ENCODE measurements at places on chromosomes 4 and X. TPM values are rescaled to one million over a fixed set of nuclear protein-coding genes. Genes with fewer than 3 reads are reported as not detected.

DCHS2 gene
- 0.05 TPM for total RNA-seq

AMTN gene
- total RNA-seq, result not detected

SMIM10 gene
- total RNA-seq, result not detected

RXFP1 gene
- not detected for total RNA-seq

PNMA6A gene
- total RNA-seq, result not detected

GJB1 gene
- not detected for total RNA-seq

CLTRN gene
- 0.25 TPM for total RNA-seq

PWWP3B gene
- total RNA-seq, result 3.4 TPM

MAGEA8 gene
- total RNA-seq, result not detected

SLC49A3 gene
- 5.5 TPM for total RNA-seq

GK2 gene
- not detected for total RNA-seq

FBXL5 gene
- 20.6 TPM for total RNA-seq

DNA sequence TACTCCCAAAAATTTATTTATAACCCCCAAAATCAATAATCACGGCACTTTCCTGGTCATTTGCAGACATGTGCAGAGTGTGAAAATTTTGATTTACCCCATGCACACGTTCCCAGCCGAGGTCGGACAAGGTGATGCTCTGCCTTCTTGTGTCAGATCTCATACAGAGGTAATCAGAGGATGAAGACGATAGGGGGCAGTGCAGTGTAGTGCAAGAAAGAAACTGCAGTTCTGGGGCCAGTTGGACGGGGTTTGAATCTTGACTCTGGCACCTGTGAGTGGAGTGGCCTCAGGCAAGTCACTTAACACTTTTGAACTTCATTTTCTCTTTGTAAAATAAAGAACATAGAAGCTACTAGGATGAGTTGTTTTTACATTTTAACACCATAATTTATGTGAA lies 88.4 kb downstream of the FRMPD3 start:
- DNase-seq, result peak; percentile 31
- no peak overlapping the region for H3K27ac ChIP-seq
- no peaks in the 10 kb centered on the region for H3K4me1 ChIP-seq
- no peaks in the 10 kb centered on the region for H3K36me3 ChIP-seq

DNA sequence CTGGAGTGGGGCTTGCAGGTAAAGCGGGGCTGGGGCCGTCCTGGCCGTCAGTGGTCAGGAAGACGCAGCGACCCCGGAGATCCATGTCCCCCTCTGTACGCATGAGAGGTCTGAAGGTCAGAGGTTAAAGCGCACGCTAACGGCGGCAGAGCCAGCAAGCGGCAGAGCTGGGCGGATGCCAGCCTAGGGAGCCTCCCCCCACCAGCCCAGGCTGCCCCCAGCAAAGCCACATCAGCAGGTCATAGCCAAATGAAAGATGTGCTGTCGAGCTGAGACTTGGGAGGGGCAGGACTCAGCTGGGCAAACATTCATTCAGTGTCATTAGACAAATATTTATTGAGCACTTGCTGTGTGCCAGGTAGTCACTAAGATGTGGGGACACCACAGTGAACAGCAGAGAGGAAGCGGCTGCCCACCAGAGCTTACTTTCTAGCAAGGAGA lies 593 bp upstream of the JAKMIP1 start:
- H3K36me3 ChIP-seq, result no peaks in the 10 kb centered on the region
- no peak overlapping the region for H3K27ac ChIP-seq
- no peaks in the 10 kb centered on the region for H3K27me3 ChIP-seq
- no peak overlapping the region for H3K4me3 ChIP-seq
- DNase-seq, result no peak

GRCh38 chr4:8167815-8168214 lies 9.2 kb upstream of the ABLIM2 start:
- H3K4me1 ChIP-seq, result peaks cover 2% of the 10 kb centered on the region
- no peaks in the 10 kb centered on the region for H3K36me3 ChIP-seq
- no peak for DNase-seq
- H3K27ac ChIP-seq, result no peak overlapping the region

GRCh38 chr4:67658302-67658701 lies 42.7 kb downstream of the UBA6 start:
- H3K36me3 ChIP-seq, result peaks cover 32% of the 10 kb centered on the region
- H3K27me3 ChIP-seq, result no peaks in the 10 kb centered on the region
- H3K4me3 ChIP-seq, result no peak overlapping the region
- H3K4me1 ChIP-seq, result no peaks in the 10 kb centered on the region
- DNase-seq, result no peak

- H3K36me3 ChIP-seq, result no peaks in the 10 kb centered on the region
- no peak for DNase-seq
- no peak overlapping the region for H3K4me3 ChIP-seq
- H3K27me3 ChIP-seq, result no peaks in the 10 kb centered on the region
- H3K27ac ChIP-seq, result no peak overlapping the region
- no peaks in the 10 kb centered on the region for H3K4me1 ChIP-seq
These were observed 117.8 kb upstream of the PJA1 start for GRCh38 chrX:69282893-69283690.

DNA sequence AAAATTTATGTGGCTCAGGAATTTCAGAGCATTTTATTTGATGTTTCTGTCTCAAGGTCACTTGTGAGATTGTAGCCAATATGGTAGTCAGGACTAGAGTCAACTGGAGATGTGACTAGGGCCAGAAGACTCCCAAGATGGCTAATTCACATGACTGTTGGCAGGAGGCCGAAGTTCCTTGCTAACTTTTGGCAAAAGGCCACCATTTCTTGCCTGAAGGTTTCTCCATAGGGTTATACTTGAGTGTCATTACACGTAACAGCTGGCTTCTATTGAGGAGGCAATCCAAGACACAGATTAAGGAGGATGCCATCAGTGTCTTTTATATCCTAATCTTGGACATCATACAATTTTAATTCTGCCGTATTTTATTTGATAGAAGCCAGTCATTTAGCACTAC lies 162.3 kb upstream of the MAOA start:
- no peaks in the 10 kb centered on the region for H3K4me1 ChIP-seq
- no peak for DNase-seq
- H3K4me3 ChIP-seq, result no peak overlapping the region
- no peaks in the 10 kb centered on the region for H3K27me3 ChIP-seq
- H3K36me3 ChIP-seq, result no peaks in the 10 kb centered on the region

- H3K4me3 ChIP-seq, result no peak overlapping the region
- H3K27ac ChIP-seq, result no peak overlapping the region
- no peaks in the 10 kb centered on the region for H3K27me3 ChIP-seq
- no peak for DNase-seq
These were observed 23.1 kb upstream of the KLHL8 start for GRCh38 chr4:87243426-87244053.

DNA sequence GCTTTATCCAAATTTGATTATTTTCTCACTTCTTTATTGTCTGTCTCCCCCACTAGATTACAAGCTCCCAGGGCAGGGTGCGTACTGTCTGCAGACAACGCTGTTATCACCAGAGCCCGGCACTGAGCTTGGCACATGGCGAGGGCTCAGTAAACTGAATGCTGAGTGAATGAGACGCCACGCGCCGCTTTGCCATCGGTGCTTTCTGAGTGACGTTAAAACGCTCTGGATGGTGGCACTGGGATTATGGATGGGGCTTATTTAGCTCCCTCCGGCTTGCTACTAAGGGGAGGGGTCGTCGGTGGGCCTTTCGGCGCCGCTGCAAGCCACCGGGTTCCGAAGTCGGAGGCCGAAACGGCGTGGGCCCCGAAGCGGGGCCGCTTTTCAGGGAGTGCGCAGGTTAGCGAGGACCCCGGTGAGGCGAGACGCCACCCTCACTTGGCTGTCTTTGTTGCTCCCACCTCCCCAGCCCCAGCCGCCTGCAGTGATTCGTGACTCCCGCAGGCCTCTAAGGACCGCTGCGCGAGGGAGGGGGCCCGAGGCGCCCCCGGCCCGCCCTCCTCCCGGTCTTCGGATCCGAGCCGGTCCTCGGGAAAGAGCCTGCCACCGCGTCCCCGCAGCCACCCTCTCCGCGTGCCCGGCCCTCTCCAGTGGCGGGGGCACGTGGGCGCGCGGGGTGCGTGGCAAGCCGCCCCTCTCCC lies 569 bp upstream of the FHL1 start:
- no peaks in the 10 kb centered on the region for H3K36me3 ChIP-seq
- DNase-seq, result no peak
- peak overlapping the region; percentile 54 for H3K4me3 ChIP-seq
- no peaks in the 10 kb centered on the region for H3K4me1 ChIP-seq
- H3K27me3 ChIP-seq, result no peaks in the 10 kb centered on the region
- no peak overlapping the region for H3K27ac ChIP-seq

DNA sequence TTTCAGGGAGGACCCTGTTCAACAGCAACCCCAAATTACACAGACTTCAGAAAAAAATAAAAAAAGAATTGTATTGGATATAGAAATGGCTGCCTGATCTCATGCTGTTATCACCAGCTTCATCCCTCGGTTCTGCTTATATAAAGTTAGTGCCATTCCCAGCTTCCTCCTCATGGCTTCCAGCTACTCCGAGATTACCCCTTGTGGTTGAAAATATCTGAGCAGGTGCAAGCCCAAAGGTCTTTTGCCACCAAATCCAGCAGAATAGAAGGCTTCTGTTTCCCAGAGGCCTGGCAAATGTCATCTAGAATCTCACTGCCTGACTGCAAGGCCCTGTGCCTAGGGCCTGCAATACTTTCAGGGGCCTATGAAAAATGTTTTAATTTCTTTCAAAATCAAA lies 13.8 kb upstream of the HPGDS start:
- H3K4me3 ChIP-seq, result no peak overlapping the region
- H3K4me1 ChIP-seq, result no peaks in the 10 kb centered on the region
- H3K36me3 ChIP-seq, result no peaks in the 10 kb centered on the region
- DNase-seq, result no peak
- H3K27me3 ChIP-seq, result no peaks in the 10 kb centered on the region
- no peak overlapping the region for H3K27ac ChIP-seq

GRCh38 chr4:74092957-74093356 lies 6.0 kb downstream of the CXCL2 start:
- no peaks in the 10 kb centered on the region for H3K4me1 ChIP-seq
- DNase-seq, result no peak
- no peaks in the 10 kb centered on the region for H3K27me3 ChIP-seq
- H3K4me3 ChIP-seq, result no peak overlapping the region
- H3K36me3 ChIP-seq, result no peaks in the 10 kb centered on the region
